ENCODE measurements at places on chromosomes 7 and 10.

DNA sequence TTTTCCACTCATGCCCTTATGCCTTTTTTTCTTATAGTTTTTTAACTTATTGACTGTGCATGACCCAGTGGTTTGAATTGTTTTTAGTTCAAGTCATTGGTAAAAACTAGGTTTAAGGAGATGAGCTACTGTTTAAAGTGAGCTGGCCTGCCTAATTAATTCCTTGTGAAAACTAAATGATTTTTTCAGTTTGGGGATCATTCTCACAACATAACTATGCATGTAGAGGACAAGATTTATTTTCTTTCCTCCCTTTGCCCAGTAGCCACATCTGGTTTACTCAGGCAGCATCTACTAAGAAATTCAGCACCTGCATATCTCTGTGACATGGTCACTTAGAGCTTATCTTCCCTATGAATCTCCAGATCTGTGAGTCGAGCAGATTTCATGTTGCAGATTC lies 1.7 kb downstream of the ADO start:
- no peak for DNase-seq

DNA sequence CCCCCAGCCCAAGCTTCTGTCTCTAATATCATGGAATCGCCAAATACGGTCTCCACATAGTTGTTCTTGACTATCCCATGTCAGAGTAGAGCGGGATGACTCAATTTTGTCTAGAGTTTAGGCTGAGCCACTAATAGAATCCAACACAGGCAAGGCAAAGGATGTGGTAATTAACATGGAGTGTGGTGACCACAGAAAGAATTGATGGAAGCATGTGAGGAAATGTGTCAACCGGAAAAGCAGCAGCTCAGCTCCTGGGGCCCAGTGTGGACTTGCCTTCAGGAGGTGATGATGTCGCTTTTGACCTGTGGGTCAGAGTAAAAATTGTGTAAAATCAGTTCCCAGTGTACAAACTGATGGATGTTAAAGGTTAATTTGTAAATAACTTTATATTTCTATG lies 139.3 kb upstream of the KLF6 start:
- DNase-seq, result no peak

GRCh38 chr10:129901389-129902006 lies 62.6 kb downstream of the EBF3 start:
- DNase-seq, result no peak

DNA sequence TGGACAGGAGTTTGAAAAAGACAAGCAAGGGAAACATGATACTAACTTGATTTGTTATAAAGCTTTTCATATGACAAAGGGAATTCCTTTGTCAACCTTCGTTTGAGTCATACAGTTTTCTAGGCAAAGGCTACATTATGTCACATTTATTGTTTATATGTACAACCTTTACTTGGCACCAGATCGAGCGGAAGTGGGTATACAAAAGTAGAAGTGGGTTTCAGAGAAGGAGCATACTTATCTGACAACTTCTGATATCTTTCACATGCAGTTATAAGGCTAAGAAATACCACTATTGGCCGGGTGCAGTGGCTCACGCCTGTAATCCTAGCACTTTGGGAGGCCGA lies 11.0 kb downstream of the STMP1 start:
- DNase-seq, result no peak

GRCh38 chr7:101241443-101242349 lies 3.2 kb downstream of the FIS1 start:
- DNase-seq, result no peak

GRCh38 chr7:38052786-38053185 lies 125.3 kb upstream of the STARD3NL start:
- DNase-seq, result no peak
